Right cardiac atrium (tissue), 5 donors: ENCODE measurements at places on chromosomes 7 and 10. TPM values are rescaled to one million over a fixed set of nuclear protein-coding genes. Genes with fewer than 3 reads are reported as not detected.
A peak's percentile ranks its signal among the peaks of the same experiment; 100 is the strongest.

Gene ARF5
- 70.4 TPM for total RNA-seq

Gene OR2A12
- total RNA-seq: not detected

Gene C7orf57
- not detected for total RNA-seq

Gene TMEM236
- 1.0 TPM for total RNA-seq

Gene CEP55
- total RNA-seq: 0.45 TPM

Gene SLC16A9
- 0.61 TPM for total RNA-seq

GRCh38 chr10:120705309-120705708 lies 145.9 kb upstream of the WDR11 start:
- no peak for DNase-seq

DNA sequence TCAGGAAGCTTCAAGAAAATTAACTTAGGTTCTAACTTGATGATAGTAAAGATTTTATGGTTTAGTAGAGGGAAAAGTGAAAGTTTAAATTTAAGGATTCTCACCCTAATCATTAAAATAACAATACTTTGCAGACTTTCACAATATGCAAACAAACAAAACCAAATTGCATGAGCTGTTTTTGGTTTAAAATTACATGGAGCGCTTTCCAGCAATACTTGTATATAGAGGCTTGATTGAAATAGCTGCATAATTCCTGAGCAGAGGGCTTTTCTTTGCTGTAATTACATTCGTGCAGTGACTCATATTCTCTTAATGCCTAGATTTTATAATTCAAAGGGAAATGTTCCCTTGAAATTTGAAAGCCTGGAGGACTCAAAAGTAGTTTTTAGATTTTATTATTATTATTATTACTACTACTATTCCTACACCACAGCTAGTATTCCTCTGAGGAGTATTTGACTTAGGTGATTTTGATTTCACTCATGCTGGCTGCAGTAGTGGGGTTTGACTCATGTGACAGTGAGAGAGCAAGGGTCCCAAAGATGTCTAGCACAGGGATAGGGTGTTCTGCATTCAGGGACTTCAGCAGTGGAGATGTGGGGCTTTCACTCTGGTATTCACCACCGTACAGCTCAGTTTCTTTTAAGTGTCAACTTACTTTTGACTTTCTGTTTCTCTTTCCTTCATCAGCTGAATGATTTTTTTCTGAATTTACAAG lies 138.1 kb downstream of the ADAM22 start:
- DNase-seq: no peak

DNA sequence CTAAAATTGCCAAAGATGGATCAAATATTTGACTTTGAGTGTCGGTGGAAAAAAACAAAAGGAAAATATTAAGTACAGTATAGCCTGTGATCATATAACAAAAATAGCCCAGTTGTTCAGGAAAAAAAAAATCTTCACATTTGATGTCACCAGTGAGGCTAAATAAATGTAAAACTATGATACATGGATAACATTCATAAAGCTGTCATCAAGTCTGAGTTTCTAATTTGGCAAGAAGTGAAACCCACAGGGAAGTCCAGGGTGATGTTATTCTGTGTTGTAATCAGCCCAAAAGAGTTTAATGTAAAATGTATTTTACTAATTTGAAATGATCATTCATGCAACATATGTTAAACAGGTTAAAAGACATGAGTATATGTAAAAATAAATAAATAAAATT lies 908.0 kb downstream of the PCDH15 start:
- DNase-seq: no peak

DNA sequence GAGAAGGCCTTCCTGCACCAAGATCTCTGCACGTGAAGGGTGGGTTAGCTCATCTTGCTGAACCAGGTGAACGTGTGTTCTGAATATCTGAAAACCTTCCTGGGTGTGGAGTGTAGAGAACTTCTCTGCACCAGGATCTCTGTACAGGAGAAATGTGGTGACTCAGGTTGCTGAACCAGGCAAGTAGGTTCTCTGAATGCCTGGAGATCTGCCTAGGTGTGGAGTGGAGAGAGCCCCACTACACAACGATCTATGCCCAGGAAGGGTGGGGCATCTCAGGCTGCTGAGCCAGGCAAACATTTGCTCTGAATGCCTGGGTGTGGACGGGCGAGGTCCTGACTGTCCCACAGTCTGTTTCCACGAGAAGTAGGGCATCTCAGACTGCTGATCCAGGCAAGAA lies 1002.3 kb upstream of the KCND2 start:
- DNase-seq: no peak

DNA sequence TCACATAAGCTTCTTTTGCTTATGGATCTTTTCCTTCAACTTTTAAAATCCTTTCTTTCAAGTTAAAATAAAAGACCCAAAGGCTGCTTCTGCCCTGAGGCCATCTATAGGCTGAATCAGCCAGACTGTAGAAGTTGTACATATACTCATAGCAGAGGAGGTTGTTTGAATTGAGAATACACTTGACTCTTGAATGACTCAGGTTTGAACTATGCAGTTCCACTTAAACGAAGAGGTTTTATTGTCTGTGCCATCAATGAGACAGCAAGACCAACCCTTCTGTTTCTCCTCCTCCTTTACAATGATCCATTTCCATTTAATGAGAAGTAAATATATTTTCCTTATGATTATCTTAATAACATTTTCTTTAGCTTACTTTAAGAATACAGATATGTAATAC lies 5.8 kb downstream of the ZNF365 start:
- no peak for DNase-seq

DNA sequence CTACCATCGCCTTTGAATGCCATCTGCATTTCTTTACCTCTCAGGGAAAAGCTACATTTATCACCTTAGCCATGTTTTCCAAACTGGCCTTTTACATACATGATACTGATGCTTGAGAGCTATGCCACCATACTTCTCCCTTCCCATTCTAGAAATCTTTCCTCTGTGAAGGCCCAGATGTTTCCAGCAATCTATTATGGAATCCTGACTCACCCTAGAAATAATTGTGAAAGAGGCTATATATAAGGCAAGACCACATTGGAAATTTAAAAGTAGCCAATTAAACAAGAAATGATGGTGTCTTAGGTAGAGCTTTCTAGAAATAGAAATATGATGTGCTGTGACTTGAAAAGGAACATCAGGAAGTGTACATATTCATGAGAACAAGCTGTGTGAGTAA lies 389.7 kb downstream of the INHBA start:
- no peak for DNase-seq

GRCh38 chr7:19144661-19145433 lies at the start of gene FERD3L:
Gene FERD3L (minus strand): TSS chr7:19145421. CDS start chr7:19145362, 59 bp downstream.
- peak; percentile 26 for DNase-seq

GRCh38 chr10:42939237-42939636 lies 137.6 kb upstream of the RET start:
- DNase-seq: no peak

DNA sequence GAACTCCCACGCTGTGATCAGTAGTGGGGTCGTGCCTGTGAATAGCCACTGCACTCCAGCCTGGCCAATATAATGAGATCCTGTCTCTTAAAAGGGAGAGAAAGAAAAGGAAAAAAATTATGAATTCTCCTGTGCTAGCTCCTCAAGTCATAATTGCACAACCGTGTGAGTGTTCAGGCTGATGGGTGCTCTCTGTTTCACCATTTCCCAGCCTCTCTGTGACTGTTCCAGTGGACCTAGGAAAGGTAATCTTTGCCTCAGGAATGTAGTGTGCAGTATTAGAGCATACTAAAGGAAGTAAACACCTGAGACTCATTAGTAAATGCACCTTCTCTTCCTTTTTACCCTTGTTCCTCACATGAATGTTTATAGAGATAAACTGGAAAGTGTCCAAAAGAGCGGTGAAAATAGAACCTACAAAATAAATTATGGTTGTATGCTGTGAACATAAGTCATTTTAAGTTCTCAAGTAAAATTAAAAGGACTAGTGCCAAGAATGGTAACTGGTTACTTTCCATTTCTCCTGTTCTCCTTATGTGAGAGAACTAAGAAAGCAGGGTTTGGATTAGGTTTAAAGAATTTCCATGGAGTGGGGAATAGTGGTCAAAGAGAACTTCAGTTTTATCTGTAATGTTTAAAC lies 42.7 kb downstream of the INPP5F start:
- DNase-seq: no peak

DNA sequence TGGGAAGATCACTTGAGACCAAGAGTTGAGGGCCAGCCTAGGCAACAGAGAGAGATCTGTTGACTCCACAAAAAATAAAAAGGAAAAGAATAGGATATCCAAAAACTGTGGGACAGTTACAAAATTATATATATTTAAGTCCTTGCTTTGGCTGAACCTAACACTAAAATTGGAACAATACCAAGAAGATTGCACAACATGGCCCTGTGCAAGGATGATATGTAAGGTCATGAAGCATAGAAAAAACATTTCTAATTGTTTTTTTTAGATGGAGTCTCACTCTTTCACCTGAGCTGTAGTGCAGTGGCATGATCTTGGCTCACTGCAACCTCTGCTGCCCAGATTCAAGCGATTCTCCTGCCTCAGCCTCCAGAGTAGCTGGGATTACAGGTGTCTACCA lies 139.0 kb downstream of the TPST1 start:
- DNase-seq: no peak

DNA sequence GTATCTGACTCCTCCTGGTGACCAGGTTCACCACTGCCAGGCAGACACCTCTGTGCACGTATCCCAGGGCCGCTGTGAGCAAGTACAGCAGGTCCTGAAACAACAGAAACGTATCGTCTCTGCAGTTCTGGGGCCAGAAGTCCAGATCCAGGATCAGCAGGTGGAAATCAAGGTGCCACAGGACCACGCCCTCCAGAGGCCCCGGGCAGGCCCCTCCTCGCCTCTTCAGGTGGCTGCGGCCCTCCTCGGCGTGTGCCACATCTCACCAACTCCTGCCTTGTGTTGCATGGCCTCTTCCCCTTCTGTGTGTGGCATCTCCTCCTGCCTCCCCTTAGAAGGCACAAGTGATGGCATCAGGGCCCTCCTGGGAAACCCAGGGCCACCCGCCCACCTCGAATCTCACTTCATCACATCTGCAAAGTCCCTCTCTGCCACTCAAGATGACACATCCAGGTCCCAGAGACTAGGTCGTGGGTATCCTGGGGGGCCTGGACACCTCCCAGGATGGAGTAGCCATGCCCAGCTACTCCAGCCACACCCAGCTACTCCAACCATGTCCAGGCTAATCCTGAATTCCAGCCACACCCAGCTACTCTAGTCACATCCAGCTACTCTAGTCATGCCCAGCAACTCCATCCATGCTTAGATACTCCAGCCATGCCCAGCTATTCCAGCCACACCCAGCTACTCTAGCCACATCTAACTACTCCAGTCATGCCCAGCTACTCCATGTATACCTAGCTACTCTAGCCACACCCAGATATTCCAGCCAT lies 52.6 kb upstream of the DNAAF5 start:
- DNase-seq: peak; percentile 30

DNA sequence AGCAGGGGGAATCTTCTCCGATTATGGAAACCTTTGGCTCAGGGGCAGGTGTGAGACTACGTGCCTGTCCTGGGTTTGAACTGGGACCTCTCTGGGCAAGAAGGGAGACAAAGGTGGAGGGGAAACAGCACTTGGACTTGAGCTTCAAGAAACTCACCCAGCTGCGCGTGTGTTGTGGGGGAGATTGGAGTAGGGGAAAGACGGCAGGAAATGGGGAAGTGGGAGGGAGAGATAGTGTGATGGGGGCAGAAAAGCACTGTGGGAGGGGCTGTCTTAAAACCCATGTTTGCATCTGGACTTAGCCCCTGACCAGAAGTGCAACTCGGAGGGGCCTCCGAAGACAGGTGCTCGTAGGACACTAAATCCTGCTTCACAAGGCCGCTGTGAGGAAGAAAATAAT lies 107.0 kb downstream of the HIP1 start:
- DNase-seq: no peak

GRCh38 chr10:94607111-94607510 lies 61.5 kb downstream of the HELLS start:
- DNase-seq: no peak

DNA sequence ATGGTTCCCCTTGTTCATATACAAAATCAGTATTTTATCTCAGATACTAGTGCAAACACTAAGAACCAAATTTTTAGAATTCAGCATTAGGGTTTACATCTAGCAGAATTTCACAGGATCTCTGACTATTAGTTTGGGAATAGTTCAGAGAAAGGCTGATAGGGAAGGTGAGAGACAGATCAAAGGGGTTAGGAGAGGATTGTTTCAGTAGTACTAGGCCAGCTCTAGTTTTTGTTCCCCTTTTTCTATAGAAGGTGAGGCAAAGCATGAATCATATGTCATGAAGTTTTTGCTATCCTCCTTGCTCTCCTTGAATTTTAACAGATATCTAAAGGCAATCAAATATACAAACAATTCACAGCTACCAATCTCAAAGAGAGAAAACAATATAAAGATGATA lies 26.1 kb upstream of the CTNNA3 start:
- no peak for DNase-seq

- no peak for DNase-seq
These were observed 529 bp downstream of the CLDN3 start for GRCh38 chr7:73769481-73770001.

DNA sequence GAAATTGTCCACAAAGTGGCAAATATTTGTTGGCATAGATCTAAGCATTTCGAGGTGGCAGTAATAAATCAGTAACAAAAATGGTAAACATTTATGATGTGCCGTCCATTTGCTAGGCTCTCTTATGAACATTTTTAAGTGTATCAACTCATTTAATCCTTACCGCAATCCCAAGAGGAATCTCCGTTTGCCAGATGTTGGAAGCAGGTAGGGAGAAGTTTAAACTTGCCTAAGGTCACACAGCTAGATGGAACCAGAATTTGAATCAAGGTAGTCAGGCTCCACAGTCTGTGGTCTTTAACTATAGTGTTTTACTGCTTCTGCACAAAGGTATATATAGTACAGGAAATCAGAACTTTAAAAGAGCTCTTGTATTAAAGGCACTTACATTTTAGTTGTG lies 2.6 kb downstream of the MKLN1 start:
- DNase-seq: no peak

DNA sequence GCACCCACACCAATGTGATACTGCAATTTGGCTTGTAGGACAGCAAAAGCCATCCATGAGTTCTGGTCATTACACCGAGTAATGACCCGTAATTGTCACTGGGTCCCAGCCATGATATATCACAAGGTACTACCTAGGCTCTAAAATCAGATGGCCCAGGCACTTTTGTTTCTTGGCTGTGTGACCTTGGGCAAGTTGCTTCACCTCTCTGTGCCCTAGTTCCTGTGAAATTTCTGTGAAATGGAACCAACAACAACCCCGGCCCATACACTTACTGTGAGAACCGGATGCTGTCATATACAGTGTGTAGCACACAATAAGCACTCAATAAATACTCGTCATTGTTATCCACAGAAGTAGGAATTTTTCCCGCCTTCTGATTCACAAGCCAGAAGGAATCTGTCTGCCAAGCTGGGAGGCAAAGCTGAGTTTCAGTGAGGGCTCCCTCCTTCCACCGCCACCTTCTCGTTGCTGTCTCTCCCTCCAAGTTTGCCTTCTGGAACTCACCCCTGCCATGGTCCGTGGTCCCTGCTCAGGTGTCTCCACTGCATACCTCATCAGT lies 6.4 kb upstream of the CYTH3 start:
- DNase-seq: no peak

DNA sequence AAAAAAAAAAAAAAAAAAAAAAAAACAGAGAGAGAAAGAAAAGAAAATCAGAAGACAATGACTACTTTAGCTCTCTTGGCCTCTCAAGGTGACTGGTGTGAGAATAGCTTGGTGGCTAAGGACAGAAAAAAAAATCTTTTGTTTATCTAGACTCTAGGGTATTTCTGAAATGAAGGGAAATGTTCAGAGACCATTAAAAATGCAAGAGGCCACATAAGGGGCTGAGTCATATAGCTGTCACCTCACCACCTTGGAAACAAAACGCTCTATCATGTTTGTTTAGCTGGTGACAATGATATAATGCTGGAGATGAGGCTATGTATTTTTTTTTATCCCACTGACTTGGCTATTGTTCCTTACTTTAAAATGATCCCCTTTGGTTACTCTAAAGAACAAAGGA lies 287.0 kb upstream of the CDC14C start:
- no peak for DNase-seq

GRCh38 chr7:5200561-5201235 lies 10.7 kb downstream of the WIPI2 start:
- no peak for DNase-seq
